ENCODE measurements at places on chromosomes 2 and 18.
A peak's percentile ranks its signal among the peaks of the same experiment; 100 is the strongest.

GRCh38 chr2:62586981-62587380 lies 81.0 kb upstream of the TMEM17 start:
- DNase-seq = peak; percentile 91

DNA sequence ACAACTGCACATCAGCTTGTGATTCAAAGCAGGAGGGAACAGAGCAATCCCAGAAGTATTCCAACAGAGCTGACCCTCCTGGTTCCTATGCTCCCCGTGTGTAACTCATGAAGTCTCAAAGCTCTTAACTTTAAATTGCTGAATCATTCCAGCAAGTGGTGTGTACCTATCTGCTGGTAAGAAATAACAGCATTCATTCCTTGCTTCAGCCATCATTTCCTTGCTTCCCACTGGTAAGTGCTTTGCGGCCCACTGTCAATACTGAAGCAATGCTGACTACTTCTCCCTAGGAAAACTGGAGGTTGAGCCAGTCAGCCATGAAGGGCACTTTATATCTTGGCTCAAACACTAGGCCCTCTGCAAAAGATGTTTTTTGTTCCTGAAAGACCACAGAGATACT lies 222.4 kb downstream of the EXOC6B start:
- peak; percentile 25 for DNase-seq

DNA sequence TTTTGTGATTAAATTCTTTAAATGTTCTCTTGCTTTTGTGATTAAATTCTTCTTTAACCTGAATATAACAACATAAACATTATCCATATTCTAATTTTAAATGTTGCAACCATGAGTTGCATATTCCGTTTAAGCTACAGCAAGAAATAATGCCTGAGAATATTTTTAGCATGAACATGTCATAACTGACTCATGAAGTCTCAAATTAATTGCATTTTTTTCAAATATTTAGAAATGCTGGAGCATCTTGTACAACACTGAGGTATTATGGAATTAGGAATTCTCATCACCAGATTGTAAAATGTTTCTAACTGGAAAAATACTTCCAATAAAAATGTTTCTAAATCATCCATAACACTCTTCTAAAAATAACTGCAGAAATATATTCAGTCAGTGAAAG lies 14.7 kb downstream of the ROCK2 start:
- DNase-seq = no peak

GRCh38 chr2:17416884-17417391 lies 101.3 kb downstream of the RAD51AP2 start:
- DNase-seq = peak; percentile 94

- no peak for DNase-seq
These were observed 23.6 kb downstream of the KCTD1 start for GRCh38 chr18:26524504-26525351.
